Psoas muscle (tissue), 8 donors: ENCODE measurements at places on chromosomes 16 and 17.

- peak; percentile 72 for DNase-seq
Measured at GRCh38 chr16:58187665-58188421, 10.1 kb downstream of the CSNK2A2 start.

- DNase-seq, result no peak
Measured at GRCh38 chr16:57611181-57611580, 17.2 kb upstream of the ADGRG1 start.

- DNase-seq, result no peak
Measured at GRCh38 chr16:49515016-49515565, 141.5 kb downstream of the C16orf78 start.

- no peak for DNase-seq
Measured at GRCh38 chr16:73313950-73314349, 266.0 kb upstream of the ZFHX3 start.

GRCh38 chr17:48549281-48549630 lies 4.3 kb upstream of the HOXB2 start:
- no peak for DNase-seq

- DNase-seq, result peak; percentile 65
Measured at GRCh38 chr16:68236137-68236825, 354 bp upstream of the ESRP2 start.

DNA sequence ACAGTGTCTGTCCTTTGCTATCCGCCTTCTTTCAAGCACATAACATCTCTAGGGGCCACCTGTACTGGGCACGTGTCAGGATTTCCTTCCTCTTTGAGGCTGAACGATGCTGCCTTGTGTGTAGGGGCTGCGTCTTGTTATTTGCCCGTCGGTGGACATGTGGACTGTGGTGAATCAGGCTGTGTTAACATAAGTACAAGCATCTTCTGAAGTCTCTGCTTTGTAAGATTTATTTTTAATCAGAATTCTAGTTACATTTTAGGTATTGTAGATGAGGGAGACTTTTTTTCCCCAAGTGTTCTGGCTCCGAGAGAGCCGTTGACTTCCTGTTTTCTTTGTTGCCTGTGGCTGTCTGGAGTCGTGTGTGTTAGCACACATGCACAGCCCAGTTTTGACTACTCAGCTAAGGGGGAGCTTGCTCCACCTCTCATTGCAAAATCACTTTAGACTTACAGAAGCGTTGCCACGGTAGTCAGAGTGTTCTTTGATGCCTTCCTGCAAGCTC lies 26.1 kb downstream of the SPG7 start:
- no peak for DNase-seq

GRCh38 chr16:4410335-4411075 lies 5.9 kb downstream of the CORO7 start:
- DNase-seq, result no peak

GRCh38 chr17:30263552-30264333 lies 28.0 kb downstream of the BLMH start:
- DNase-seq, result no peak

DNA sequence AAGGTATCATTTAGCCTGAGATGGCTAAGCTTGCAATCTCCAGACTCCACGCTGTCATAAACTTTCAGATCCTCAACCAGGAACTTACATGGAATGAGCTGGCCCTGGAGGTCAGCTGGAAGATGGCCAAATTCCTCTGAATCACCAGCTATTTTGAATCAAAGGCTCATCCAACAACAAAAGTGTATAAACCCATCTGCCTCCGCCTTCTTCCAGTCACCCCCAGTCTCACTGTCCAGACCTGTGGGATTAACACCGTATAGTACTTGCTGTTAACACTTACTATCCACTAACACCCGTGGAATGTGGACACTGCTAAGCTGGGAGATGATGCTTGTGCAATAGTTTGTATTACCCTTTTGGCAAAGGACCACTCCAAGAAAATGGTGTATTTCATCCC lies 1.9 kb upstream of the LCMT1 start:
- DNase-seq, result peak; percentile 60

DNA sequence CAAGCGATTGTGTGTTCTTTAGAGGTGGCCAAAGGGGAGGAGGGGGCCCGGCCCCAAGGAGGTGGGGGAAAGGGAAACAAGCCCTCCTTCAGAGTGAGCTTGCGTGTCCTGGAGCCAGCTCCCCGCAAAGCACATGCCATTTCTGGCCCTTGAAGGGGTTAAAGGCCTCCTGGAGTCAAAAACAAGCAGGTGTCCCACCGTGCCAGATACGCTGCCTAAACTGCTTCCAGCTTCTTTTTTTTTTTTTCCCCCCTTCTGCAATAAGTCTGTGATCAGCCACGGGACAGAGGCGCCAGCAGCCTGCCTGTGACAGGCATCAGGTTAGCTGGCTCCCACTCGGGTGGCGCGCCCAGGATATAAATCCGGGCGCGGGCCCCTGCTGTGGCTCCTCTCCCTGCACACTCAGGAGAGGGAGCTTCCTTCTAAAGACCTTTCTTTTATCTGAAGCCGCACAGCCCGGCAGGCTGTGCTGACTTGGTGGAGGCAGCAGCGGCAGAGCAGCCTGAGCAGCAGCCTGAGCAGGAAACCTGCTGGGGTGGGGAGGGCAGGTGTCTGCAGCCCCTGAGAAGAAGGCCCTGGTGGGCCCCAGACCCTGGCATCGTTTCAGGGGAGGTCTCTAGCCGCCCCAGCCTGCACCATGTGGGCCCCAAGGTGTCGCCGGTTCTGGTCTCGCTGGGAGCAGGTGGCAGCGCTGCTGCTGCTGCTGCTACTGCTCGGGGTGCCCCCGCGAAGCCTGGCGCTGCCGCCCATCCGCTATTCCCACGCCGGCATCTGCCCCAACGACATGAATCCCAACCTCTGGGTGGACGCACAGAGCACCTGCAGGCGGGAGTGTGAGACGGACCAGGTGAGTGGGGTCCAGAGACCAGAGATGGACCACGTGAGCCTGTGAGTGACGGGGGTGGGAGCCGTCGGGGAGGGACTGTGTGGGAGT lies at the start of gene WFIKKN2:
Gene WFIKKN2 (plus strand): TSS at position 286 of the 934 bp plus-strand sequence. CDS start 352 bp downstream, at position 638.
- DNase-seq, result no peak

- DNase-seq, result no peak
Measured at GRCh38 chr17:11719856-11720255, 121.6 kb downstream of the DNAH9 start.

DNA sequence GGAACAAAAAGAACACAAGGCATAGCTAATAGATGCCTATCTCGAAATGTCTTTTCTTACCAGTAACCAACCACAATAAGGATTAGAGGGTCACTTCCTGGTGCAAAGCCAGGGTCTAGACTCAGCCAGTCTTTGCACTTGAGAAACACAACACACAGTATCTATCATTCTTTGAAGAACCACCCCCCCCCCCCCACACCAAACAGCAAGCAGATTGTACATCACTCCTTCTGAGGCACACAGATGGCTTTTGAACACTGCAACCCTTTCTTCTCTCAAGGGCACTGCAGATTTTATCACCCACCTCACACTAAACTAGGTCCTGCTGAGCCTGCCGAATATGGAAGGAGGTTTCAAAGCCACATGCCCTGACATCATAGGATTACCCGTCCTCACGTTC lies 145.6 kb downstream of the AATF start:
- no peak for DNase-seq

DNA sequence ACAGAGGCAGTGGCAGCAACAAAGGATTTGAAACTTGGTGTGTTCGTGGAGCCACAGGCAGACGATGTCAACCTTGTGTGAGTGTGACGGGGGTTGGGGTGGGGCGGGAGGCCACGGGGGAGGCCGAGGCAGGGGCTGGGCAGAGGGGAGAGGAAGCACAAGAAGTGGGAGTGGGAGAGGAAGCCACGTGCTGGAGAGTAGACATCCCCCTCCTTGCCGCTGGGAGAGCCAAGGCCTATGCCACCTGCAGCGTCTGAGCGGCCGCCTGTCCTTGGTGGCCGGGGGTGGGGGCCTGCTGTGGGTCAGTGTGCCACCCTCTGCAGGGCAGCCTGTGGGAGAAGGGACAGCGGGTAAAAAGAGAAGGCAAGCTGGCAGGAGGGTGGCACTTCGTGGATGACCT lies 25.5 kb downstream of the STH start:
- no peak for DNase-seq

- no peak for DNase-seq
Measured at GRCh38 chr16:88010968-88011483, 59.8 kb downstream of the BANP start.

GRCh38 chr17:80451104-80451775 lies 25.2 kb downstream of the NPTX1 start:
- DNase-seq, result peak; percentile 54

DNA sequence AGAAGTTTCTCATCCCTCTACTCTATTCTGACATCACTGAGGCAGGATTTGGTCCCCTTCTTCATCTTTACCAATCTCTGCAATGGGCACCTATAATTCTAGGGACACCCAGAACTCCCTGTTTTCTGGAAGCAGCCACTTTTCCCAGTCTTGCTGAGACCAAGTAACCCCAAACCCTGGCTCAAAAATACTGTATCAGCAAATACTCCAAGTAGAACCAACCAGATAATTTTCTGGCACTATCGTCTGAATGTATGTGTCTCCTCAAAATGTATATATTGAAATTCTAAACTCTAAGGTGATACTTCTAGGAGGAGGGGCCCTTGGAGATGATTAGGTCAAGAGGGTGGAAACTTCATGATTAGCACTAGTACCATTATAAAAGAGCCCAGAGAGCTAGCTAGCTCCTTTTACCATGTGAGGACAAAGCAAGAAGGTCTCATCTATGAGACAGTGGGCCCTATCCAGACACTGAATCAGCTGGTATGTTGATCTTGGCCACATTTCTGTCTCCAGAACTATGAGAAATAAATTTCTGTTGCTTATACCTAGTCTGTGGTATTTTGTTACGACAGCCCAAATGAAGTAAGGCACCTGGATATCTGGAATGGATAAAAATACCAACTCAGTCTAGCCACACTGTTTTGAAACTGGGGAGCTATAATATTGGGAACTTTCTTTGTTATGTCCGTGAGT lies 464.4 kb downstream of the CDH11 start:
- DNase-seq, result no peak

DNA sequence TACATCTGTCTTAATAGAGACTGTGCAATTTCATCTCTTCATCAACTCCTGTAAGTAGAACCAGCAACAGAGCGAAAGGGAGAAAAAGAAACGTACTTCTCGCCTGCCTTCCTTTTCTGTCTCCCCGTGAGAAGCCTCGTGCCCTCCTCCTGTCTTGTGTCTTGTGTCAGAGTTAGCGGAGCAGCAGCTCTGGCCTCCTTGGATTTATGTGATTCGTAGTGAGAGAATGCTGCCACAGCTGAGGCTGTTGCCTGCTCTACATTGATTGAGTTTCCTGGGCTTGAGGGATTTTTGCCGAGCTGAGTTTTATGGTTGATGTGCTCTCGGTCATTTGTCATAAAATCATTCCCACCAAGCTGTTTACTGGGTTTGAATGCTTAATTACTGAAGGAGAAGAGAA lies 579.1 kb upstream of the RBFOX1 start:
- no peak for DNase-seq

DNA sequence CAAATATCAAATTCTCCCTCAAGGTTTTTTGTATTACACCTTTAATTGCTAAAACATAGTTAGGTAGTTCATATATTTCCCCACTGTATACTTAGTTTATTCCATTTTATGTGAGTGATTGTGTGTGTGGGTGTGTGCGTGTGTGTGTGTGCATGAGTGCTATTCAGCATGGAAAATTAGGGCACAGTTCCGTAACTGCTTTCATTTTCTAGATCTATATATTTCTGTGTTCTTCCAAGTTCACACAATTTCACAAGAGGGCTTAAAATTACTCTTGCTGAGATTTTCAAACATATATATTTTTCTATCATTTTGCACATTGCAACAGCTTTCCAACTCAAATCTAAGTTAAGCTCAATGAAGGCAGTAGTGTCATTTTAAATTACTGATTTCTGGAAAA lies 782.9 kb upstream of the SOX9 start:
- DNase-seq, result no peak

- peak; percentile 62 for DNase-seq
Measured at GRCh38 chr17:29620271-29620670, 2.4 kb downstream of the CORO6 start.
